Activated T-cell treated with anti-CD3 and anti-CD28 coated beads for 1 hour (primary cell): ENCODE measurements at places on chromosomes 5 and 9.

GRCh38 chr9:75069171-75069570, 18.8 kb downstream of the NMRK1 start:
- no peak for DNase-seq

GRCh38 chr9:127783111-127784008, 2.5 kb upstream of the CDK9 start:
- DNase-seq: peak; percentile 54

- DNase-seq: no peak
Measured at GRCh38 chr5:1727571-1727970, 72.1 kb downstream of the MRPL36 start.

DNA sequence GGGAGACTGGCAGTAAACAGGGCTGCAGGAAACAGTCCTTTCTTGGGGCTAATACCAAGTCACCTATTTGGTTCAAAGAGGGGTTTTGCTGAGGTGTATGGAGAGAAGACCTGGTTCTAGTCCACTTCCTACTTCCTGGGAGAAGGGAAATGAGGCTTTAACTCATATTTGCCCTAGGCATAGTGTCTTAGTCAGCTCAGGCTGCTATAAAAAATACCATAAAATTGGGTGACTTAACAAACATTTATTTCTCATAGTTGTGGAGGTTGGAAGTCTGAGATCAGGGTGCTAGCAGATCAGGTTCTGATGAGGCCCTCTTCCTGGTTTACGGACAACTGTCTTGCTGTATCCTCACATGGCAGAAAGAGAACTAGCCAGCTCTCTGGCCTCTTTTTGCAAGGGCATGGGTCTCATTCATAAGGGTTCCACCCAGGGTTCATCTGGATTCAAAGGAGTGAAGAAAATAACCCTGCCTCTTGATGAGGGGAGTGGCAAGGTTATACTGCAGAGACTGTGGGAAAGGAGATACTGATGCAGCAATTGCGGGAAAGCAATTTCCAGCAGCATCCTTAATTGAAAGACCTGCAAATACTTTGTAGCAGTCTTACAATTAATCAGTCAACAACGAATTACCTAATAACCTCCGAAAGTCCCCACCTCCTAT, 40.5 kb downstream of the ANKDD1B start:
- DNase-seq: no peak

GRCh38 chr5:174737330-174737729, 12.9 kb downstream of the MSX2 start:
- no peak for DNase-seq

- DNase-seq: no peak
Measured at GRCh38 chr9:35236692-35237091, 74.9 kb downstream of the UNC13B start.

- DNase-seq: no peak
Measured at GRCh38 chr5:127586066-127586770, 62.7 kb upstream of the CTXN3 start.

DNA sequence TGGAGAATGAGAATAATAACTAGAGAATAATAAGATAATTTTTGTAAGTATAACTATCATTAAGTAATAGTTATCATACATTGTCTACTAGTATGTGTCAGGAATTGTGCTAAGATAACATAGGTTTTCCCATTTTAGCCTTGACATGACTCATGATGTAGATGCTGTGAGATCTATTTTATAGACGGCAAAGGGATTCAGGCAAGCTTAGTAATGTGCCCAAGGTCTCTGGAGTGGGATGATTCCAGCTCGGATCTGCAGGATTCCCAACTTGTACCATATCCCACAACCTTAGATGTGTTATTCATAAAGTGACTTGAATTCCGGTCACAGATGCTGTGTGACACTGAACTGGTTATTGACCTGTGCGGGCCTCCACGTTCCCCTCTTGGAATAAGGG, 51.5 kb downstream of the IL31RA start:
- DNase-seq: no peak

- DNase-seq: no peak
Measured at GRCh38 chr5:15249152-15249551, 250.8 kb upstream of the FBXL7 start.

DNA sequence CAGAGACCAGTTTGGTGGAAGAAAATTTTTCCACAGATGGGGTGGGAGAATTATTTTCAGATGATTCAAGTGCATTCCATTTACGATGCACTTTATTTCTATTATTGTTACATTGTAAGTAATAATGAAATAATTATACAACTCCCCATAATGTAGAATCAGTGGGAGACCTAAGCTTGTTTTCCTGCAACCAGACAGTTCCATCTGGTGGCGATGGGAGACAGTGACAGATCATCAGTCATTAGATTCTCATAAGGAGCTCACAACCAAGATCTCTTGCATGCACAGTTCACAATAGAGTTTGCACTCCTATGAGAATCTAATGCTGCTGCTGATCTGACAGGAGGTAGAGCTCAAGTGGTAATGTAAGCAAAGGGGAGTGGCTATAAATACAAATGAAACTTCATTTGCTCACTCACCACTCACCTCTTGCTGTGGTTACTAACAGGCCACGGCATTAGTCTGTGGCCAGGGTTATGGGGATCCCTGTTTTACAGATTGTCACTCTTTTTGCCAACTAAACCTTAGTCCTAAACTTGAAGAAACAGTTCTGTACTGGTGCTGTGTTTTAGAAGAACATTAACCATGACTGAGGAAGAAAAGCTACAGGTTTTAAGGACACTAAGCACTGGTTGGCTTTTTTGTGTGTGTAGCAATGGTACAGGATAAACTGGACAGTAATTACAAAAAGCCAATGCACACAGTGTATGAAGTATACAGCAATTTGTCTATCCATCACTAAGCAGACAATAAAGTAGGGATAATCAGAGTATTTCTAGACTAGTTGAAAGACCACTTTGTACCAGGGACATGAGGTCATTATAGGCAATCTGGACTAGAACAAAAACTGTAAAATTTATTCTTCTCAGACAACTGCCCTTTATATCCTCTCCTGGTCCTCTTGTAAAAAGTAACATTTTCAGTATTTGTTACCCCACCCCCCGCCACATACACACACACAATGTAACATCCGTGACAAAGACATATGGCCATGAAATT, 9.9 kb downstream of the TMEM232 start:
- no peak for DNase-seq

- DNase-seq: no peak
Measured at GRCh38 chr9:132023419-132024180, 56.1 kb downstream of the MED27 start.

DNA sequence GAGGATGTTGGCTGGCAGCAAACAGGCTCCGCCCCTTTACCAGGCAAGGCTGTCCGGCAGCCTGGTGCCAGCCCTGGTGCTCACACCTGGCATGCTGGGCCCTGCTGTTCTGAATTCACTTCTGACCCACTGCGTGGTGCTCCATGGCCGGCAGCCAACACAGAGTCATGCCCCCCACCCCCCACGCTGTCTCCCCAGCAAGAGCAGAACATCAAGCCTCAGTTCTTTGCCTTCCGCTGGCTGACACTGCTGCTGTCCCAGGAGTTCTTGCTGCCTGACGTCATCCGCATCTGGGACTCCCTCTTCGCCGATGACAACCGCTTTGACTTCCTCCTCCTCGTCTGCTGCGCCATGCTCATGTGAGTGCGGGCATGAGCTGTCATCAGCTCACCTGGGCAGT, 12.6 kb upstream of the ENDOG start:
- DNase-seq: no peak

- DNase-seq: no peak
Measured at GRCh38 chr5:180296771-180297170, 4.9 kb upstream of the MAPK9 start.

- no peak for DNase-seq
Measured at GRCh38 chr9:102779356-102779755, 215.8 kb upstream of the CYLC2 start.

DNA sequence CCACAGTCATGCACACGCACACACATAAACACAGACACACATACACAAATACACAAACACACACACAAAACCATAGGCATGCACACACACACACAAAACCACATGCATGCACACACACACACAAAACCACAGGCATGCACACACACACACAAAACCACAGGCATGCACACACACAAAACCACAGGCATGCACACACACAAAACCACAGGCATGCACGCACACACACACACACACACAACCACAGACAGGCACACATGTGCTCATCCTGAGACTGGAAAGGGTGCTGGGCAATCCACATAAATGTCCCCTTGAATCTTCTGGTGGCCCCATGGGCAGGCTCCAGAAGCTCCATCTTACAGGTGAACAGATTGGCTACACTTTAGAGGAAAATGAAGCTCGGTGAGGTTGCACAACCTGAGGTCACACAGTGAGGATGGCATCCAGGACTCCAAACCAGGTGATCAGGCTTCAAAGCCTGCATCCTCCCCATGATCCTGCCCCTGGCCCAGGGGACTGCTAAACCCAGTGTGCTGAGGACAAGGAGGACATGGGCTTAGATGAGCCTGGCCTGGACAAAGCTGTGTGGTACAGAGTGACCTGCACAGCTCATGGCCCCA, 144.8 kb downstream of the GADD45G start:
- DNase-seq: no peak

- peak; percentile 14 for DNase-seq
Measured at GRCh38 chr5:146751781-146752401, 126.7 kb downstream of the PPP2R2B start.
